ENCODE measurements at places on chromosomes 12 and 14.

GRCh38 chr12:109523071-109523470 lies 45.6 kb downstream of the UBE3B start:
- no peak for DNase-seq

GRCh38 chr12:124174451-124175348 lies 120.2 kb upstream of the RFLNA start:
- no peak for DNase-seq

DNA sequence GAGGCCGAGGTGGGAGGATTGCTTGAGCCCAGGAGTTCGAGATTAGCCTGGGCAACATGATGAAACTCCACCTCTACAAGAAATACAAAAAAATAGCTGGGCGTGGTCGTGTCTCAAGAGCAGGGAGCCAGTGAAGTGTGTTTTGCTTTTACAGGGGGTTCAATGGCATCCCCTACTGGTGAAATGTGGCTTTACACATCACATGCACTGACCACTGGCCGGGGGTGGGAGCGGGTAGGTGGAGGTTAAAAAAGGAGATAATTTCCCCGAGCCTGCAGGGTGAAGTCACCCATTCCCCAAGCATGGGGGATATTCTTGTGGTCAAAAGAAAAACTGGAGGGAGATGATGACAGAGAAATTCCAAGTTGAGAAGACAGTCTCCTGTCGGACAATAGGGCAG lies 63.6 kb upstream of the PWP1 start:
- peak; percentile 6 for DNase-seq

DNA sequence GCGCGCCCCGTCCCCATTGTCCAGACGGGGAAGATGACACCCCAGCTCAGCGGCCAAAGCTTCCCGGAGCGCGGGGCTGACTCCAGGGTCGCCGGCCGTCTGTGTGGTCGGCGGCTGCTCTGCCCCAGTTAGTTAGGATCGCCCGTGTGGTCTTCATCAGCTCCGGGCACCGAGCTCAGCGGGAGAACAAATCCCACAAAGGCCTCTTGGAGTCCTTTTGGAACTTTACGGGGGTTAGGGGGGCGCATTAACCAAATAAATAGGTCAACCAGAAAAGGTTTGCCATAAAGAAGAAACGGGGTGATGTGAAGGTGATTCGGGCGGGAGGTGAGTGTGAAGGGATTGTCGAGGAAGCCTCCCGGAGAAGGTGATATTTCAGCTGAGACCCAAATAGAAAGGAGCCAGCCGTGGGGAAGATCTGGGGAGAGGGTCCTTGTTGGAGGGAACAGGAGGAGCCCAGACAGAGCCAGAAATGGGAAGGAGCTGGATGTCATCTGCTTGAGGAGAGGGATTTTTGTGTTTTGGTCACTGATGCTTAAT lies 697 bp downstream of the ATP6V0A2 start:
- DNase-seq, result no peak

DNA sequence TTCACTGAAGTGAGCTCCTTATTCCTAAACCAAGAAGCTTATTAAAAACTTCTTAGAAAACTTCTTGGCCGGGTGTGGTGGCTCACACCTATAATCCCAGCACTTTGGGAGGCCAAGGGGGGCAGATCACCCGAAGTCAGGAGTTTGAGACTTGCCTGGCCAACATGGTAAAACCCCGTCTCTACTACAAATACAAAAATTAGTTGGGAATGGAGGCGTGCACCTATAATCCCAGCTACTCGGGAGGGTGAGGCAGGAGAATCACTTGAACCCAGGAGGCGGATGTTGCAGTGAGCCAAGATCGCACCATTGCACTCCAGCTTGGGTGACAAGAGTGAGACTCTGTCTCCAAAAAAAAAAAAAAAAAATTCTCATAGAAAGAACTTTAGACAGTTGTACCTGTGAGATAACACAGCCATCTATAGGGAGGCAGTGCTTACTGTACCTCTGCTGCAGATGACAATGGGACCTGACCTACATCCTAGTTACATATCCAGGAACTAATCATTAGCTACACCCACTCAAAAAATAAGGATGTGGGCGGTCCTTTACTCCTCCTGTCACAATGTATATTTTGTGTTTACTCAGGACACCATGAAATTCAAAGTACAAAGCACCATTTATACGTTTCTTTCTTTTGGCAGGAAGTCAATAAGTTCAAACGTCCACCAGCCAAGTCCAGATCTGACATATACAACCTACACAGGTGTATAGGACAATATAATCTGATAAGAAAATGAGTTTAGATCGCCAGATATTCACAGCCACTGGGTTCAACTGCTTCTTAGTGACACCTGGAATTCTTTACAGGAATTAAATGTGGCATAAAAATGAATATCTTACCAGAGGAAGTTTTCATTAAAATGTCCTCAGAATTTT lies 14.9 kb downstream of the STXBP6 start:
- no peak for DNase-seq

GRCh38 chr14:30822080-30822571 lies 52.2 kb upstream of the COCH start:
- no peak for DNase-seq

DNA sequence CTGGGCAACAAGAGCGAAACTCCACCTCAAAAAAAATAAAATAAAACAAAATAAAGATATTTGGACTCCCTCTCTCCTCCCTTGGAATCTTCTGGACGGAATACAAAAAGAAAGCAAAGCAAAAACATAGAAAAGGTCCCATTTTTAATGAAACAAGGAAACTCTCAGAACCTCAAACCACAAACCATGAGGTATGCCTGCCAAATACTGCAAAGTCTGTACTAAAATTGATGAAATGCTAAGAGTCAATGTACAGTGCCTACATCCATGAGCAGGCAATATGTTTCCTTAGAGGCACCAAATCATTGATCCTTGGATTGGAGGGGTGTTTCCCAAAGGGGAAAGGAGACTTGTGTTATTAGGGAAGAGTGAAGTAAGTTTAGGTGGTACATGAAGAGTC lies 8.2 kb upstream of the RPS6KA5 start:
- no peak for DNase-seq

DNA sequence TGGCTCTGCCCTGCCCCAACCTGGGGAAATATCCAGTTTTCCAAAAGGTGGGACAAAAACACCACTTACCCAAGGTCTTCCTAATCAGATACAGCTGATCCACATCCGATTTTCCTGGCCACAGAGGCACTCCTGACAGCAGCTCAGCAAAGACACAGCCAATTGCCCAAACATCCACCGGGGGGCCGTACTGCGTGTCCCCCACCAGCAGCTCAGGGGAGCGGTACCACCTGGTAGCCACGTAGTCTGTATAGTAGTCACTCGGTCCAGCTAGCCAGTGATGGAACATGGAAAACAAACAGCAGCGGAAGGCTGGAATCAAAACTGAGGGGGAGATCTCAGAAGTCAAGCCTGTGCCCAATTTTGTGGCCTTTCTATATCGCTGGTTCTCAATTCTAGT lies 28.8 kb downstream of the DMAC2L start:
- no peak for DNase-seq

GRCh38 chr12:65494537-65494936 lies 216.1 kb downstream of the MSRB3 start:
- DNase-seq, result no peak

GRCh38 chr12:127494961-127495915 lies 771.7 kb upstream of the TMEM132C start:
- DNase-seq, result no peak

GRCh38 chr14:68208626-68209317 lies 389.2 kb downstream of the RAD51B start:
- DNase-seq, result no peak

GRCh38 chr14:36099619-36100018 lies 76.9 kb downstream of the PTCSC3 start:
- DNase-seq, result no peak

DNA sequence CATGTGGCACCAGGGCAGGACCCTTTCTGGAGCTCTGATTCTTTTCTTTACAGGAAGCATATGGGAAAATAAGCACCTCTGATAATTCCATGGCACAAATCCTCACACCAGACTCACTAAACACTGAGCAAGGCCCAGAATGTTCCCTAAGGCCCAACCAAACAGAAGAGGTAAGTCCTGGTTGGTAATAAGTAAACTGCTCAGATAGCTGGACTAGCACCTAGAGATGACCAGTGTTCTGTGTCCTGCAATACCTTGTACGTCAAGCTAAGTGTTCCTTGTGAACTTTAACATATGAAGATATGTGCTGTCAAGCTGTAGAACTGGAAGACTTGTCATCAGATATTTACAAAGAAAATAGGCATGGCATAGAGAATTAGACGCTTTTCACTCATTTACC lies 186.7 kb downstream of the ESR2 start:
- no peak for DNase-seq

- DNase-seq, result no peak
These were observed 292.3 kb downstream of the FLRT2 start for GRCh38 chr14:85822236-85822635.

DNA sequence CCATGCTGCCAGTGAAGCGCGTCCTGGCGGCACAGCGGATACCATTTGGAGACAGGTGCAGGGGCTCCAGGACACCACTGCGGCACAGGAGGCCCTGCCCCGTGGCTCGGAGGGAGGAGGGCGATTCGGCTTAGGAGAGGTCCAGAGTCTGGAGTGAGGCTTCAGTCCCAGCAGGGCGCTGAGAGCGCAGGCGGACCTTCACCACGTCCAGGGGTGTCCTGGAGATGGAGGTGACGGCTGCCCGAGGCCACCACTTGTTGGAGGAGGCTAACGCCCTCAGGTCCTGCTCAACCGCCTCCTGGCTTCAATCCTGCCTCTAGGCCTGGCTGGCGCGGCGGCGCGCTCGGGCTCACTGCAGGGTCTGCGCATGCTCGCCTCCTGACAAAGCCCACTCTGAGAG lies 45.7 kb downstream of the EIF2S3B start:
- no peak for DNase-seq

GRCh38 chr14:94193776-94194175 lies 19.7 kb downstream of the PPP4R4 start:
- DNase-seq, result no peak

DNA sequence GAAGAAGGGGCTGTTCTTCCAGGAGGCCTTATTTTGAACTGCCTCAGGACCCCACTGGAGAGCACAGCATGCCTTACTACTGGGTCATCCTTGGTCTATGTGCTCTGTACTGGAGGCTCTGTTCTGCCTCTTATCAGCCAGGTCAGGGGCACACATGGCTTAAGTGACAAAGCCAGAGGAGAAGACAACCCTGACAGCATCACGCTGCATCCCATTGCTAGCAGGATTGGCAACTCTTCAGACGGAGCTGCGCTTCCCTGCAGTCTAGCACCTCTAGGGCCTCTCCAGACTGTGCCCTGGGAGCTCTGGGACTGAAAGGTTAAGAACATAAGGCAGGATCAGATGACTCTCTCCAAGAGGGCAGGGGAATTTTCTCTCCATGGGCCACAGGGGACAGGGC lies 17.3 kb upstream of the TIGAR start:
- DNase-seq, result no peak

GRCh38 chr12:12717586-12718380 lies 615 bp downstream of the CDKN1B start:
- no peak for DNase-seq

DNA sequence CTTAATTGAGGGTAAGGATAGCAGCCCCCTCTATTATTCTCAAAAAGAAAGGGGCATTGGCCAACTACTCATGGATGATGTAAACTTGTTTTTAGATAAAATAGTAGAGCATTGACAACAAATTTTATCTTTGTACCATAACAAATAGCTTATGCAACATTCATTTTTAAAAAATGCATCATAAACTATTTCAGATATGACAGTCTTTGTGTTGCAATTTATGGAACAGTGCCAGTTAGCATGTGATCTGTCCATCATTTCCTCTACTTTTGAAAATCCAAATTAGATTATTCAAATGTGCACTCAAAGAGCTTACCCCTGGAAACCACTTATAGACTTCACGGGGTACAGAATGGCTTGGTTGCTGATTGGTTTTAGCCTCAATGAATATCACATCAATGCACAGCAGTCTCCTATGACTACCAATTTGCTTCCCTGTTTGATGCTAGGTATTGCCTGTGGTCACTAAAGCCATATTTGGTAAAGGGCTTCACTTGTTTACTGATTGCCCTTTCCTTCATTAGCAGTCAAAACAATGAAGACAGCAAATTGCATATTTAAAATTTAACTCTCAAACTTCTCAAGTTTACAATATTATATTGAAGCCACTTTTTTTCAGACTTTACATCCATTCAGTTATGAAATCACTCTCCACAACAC lies 274.9 kb upstream of the MGAT4C start:
- no peak for DNase-seq

DNA sequence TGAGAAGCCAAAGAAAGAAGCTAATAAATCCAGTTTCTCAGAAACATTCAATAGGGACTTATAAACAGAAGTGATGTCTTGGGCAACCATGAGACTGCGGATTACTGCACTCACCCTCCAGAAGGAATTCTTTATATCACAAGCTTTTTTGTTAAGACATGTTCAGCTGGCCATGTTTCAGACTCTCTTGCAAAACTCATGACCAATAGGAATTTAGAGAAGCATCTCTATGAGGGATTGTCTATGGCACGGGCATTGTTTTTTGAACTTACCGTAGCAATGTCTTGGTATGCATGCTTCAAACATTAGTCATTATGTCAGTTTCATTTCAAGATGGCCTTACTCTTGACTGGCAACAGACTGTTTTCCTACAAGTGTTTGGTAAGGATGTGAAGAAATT lies 15.5 kb upstream of the ZNF268 start:
- DNase-seq, result no peak

- DNase-seq, result no peak
These were observed 172.4 kb downstream of the PHETA1 start for GRCh38 chr12:111196532-111196931.

DNA sequence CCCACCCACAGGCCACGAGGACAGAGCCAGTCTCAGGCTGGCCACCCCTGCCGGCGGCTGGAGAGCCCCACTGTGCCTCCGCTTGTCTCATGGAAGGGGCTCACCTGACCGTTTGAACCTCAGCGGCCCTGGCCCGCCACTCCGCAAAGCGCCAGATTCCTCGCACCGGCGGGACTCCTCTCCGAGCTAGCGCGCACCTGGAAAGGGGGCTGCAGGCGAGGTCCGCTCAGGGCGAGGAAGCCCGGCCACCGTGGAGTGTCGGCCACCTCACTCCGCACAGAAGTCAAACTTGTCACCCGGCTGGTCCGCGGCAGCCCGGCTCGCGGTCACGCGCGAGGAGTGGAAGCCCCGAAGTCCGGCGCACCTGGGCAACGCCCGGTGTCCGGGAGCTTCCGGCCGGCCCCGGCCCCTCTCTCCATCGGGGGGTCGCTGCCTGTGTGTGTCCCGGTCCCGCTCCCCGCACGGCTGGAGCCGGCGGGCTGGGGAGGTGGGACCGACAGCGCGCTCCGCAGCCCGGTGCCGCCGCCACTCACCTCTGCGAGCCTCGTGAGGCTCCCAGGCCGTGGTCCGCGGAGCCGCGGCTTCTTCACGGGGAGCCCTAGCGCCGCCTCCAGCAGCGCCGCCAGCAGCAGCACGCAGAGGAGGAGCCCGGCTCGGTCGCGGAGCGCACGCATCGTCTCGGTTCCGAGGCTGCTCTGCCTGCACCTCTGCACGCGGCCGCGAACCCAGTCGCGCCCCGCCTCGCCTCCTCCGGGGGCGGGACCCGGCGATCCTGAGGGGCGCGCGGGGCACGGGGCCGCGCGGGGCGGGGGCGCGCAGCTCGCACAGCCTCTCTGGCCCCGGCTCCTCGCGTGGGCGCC lies at the start of gene ISM2:
TSS of gene ISM2 (minus strand) at position 697 of the 860 bp plus-strand sequence. CDS start at position 674, 23 bp downstream.
- no peak for DNase-seq

All from NCI-H748 treated with DMSO at 0.1 percent for 48 hours (cell line).